Activated CD4-positive, alpha-beta T cell treated with anti-CD3 and anti-CD28 coated beads for 1 hour (primary cell): ENCODE measurements at places on chromosomes 12 and 14.

GRCh38 chr12:45415393-45415817 is 199.5 kb downstream of the ANO6 start:
- no peak for DNase-seq

GRCh38 chr12:130870442-130871285 is 1.2 kb upstream of the RAN start:
- DNase-seq: peak; percentile 47

DNA sequence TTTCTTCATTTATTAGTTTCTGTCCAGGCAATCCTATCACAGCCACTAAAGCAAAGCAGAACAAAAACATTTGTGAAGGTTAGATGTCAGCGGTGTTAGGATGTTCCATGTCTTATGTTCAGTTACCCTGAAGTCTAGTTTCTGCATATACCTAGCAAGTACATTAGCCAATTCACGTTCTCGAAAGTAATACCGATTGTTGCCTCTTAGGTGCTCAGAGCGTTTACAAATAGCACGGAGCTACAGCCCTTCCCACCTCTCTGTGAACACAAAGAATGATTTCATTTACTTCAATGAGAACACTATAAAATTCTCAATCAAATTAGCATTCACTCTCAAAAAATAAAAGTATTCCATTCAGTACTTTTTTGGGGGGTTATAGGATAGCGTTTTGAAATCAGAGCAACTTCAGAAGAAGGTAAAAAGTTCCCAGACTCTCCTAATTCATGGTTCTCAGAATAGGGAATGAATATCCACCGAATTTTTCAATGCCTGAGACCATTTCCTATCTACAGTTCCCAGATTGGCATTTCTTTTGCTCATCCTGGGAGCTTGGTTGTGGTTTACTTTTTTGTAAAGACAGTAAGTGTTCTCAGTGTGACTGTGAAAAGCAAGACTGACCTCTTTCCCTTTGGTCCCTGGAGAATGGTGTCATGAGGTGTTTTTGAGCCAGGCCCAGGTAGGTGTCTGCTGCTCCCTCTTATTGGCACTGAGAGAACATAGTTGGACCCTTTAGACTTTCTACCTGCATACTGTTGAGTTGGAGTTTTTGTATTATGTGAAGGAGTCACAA is 488.0 kb upstream of the RGS6 start:
- no peak for DNase-seq

DNA sequence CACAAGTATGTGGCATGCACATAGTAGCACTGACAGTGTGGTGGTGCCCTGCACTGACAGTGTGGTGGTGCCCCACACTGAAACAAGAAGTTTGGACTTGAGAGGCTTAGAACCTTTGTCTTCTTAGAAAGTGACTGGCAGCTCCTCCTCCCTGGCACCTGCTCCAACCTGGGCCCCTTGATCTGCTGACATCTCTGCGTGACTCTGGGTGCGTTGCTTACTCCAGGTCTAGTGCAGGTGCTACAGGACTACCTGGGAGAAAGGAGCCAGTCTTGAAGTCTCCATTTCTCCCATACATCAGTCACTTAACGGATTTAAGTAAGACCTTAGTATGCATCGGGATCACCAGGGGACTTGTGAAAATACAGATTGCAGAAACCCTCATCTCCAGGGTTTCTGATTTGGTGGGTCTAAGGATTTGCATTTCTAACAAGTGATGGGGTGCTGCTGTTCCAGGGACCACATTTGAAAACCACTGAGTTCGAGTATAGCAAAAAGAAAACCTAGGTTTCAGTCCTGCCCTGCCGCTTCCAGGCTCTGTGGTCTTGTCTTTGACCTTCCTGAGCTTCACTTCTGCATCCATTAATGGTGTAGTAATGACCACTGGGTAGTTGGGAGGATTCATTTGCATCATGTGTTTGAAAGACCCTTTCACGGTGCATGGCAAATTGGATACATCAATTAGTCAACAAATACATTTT is 15.7 kb downstream of the NINJ2 start:
- DNase-seq: no peak

DNA sequence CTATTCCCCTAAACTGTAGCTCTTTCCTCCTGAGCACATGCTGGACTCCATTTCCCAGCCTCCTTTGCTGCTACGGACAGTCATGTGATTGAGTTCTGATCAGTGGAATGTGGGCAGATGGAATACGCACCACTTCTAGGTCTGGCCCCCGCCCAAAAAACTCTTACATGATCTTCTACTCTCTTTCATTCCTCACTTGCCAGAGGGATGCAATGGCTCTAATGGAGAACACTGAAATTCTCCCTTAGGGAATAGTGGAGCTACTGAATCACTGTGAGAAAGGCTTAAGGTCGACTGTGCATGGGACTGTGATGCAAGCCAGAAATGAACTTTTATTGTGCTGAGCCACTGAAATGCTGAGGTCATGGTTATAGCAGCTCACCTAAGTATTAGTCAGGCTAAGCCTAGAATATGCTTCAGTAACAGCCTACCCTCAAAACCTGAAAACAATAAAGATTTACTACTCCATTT is 13.0 kb upstream of the TMED2 start:
- DNase-seq: no peak

GRCh38 chr14:69316449-69317101 is 56.6 kb downstream of the GALNT16 start:
- DNase-seq: no peak

DNA sequence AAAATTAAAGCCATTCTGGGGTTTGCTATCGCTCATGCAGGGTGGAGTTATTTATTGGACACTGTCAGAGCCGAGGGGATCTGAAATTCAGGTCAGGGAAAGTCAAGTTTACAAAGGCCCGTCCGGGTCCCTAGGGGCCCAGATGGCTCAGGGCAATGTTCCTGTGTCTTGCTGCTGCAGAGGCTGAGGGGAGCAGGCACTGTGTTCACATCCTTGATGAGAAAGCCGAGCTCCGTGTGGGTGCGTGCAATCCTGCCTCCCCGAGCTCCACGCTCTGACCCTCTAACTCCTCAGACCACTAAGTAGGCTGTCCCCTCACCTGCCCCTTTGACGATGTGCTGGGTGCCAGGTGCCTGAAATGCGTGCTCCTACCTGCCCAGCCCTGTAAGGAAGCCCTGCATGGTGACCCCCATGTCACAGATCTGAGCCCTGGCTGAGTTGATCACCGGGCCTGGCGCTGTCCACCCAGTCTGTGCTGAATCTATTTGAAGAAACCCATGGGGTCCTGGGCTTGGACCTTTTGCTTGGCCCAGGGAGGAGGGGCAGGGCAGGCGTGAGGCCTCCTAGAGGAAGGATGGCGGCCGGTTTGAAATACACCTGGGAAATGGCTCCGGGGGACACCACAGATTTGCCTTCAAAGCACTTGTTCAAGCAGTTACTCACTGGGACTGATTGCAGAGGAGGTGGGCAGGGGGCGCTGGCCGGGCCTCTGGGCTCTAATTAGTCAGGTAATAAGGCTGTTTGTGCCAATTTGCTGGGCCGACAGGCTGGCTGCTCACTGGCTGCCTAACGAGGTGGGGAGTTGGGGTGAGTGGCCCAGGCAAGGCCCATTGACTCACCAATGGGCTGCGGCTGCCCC is 204.3 kb downstream of the KIF26A start:
- DNase-seq: no peak

DNA sequence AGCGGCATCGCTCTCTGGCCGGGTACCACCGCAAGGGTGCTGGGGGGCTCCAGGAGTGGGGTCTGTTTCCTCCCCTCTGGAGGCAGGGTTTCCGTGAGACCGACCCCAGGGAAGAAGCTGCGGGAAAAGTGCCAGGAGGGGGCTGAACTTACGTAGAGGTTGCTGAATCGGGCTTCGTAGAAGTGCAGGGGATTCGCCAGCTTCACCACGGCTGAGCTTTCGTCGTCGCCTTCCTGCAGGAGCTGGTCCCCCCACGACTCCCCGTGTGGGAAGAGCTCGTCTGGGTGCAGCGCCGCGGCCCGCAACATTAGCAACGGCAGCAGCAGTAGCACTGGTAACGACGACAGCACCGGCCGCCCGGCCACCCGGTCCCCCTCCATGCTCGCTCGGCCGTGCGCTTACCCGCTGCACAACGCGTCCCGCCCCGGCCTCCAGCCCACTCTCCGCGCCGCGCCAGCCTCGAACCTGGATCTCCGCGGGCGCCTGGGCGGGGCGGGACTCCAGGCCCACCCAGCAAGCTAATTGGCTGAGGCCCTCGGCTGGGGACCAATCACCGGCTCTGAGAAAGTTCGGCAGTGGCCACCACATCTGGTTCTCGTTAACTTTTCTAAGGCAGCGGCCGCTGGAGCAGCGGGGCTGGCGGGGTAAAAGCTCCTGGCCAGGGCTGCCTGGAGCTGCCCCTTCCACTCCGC is at the start of gene NID2:
Gene NID2 (minus strand): TSS at position 445 of the 692 bp plus-strand sequence. CDS start 65 bp downstream, at position 380.
- DNase-seq: no peak

DNA sequence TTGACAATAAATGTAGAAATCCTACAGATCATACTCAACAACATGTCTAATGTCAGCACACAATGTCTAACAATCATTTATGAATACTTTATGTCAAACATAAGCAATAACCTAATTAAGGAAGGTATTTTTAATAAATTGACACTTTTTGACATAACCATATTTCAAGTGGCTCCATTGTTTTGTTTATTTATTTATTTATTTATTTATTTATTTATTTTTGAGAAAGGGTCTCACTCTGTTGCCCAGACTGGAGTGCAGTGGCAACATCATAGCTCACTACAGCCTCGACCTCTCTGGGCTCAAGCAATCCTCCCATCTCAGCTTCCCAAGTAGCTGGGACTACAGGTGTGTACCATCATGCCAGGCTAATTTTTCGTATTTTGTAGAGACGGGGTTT is 267.6 kb upstream of the BTG1 start:
- DNase-seq: no peak

DNA sequence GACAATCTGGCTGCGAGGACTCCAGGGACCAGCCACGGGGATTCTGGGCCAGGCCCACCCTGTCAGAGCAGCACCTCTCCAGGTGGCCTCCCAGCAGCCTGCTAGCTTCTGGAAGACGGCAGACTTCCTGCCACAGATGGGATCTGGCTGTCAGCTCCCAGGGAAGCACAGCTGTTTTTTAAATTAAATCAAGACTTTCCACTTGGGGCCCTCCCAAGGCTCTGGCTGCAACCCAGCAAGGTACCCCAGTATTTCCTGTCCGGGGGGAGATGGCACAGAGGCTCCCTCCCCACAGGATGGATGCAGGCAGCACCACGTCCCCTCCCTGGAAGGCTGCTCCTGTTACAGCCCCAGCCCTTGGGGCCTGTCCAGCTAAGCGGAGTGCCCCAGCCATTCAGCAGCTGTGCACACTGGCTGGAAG is 56.9 kb downstream of the ACTN1 start:
- DNase-seq: no peak

GRCh38 chr12:72282721-72283120 is 10.6 kb downstream of the TRHDE start:
- DNase-seq: no peak

GRCh38 chr12:126772171-126772864 is 1494.7 kb upstream of the TMEM132C start:
- no peak for DNase-seq

DNA sequence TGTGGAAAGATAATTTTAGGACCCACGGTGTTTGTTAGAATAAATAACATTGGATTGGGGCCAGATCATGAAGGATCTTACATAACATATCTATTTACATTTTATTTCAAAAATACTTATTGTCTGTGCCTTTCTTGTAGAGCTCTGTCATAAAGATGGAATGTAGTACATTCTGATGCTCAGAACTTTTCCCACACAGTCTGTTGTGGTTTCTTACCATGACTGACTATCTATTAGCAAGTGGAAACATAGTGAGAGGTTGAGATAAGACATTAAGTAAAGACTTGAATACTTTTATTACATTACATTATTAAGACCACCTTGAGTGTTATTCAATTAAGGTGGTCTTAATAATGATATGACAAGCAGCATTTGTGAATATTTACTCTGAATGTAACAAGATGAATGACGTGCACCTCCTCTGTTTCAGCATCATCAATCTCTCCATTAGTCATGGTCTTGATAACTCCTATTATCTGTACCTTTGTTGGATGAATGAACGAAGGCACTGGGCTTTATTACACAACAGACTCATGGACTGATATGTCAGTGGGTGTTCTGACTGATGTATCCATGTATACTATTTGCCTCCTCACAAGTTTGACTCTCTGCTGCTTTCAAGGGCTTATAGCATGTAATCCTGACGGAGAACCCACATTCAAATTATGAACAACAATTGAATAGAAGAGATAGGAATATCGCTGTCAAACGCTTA is 883.0 kb upstream of the FLRT2 start:
- no peak for DNase-seq

GRCh38 chr12:13177906-13178305 is 18.6 kb upstream of the EMP1 start:
- no peak for DNase-seq

DNA sequence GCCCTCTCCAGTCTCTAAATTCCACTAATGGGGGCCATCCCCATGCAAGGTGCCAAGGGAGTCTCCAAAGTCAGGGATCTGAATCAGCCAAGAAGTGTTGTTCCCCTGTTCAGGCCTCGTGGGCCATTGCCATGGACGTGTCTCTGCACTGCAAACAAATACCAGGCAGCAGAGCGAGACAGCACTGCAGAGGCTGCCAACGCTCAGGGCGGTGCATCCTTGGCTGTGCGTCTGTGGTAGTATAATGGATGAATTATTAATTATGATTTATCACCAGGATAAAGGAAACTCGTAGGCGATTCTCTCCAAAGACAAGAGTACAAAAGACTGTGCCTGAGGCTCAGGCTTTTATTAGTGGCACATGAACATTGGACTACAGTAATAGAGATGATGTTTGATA is 122.3 kb upstream of the NTF3 start:
- DNase-seq: no peak

GRCh38 chr12:110338754-110339153 is 57.7 kb downstream of the ATP2A2 start:
- DNase-seq: no peak

- DNase-seq: no peak
These were observed 896.0 kb downstream of the GALC start for GRCh38 chr14:87097015-87097414.

DNA sequence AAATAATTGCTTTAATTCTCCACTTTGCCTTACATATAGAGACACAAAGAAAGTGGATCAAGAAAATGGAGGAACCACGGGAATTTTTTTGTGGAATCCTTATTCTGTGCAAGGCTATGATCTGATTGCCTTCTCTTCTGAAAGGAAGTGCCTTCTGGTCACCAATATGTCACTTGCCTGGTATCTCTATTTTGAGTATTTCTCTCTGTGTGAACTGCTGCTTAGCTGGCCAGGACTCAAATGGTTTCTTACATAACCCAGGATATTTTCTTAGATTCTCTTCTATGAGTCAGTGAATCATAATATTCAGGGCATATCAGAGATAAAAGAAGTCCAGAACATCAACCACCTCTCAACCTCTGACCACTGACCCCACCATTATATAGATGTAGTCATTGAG is 156.1 kb downstream of the DIO2 start:
- DNase-seq: no peak

GRCh38 chr12:15268309-15268708 is 47.1 kb upstream of the RERG start:
- DNase-seq: no peak

- DNase-seq: no peak
These were observed 905.4 kb downstream of the SLC16A7 start for GRCh38 chr12:60501124-60501729.

- DNase-seq: no peak
These were observed 1.8 kb downstream of the TBC1D30 start for GRCh38 chr12:64826234-64826633.

- no peak for DNase-seq
These were observed 50.8 kb upstream of the PTHLH start for GRCh38 chr12:28023156-28023887.

GRCh38 chr14:96042248-96042930 is 3.2 kb downstream of the C14orf132 start:
- DNase-seq: no peak

- DNase-seq: no peak
These were observed 23.4 kb upstream of the TMX1 start for GRCh38 chr14:51216602-51217001.
